Activated CD4-positive, alpha-beta T cell treated with anti-CD3 and anti-CD28 coated beads, Interleukin-2, Interleukin-4, amounts not matched to agents 100 ng/mL and 50 ng/mL, durations not matched to agents 16 hours and 8 hours (primary cell): ENCODE measurements at places on chromosomes 16 and 17.

GRCh38 chr17:9148905-9149525 is 127.7 kb downstream of the NTN1 start:
- DNase-seq = no peak

- no peak for DNase-seq
Observed at GRCh38 chr16:72837846-72838585, 209.9 kb downstream of the ZFHX3 start.

DNA sequence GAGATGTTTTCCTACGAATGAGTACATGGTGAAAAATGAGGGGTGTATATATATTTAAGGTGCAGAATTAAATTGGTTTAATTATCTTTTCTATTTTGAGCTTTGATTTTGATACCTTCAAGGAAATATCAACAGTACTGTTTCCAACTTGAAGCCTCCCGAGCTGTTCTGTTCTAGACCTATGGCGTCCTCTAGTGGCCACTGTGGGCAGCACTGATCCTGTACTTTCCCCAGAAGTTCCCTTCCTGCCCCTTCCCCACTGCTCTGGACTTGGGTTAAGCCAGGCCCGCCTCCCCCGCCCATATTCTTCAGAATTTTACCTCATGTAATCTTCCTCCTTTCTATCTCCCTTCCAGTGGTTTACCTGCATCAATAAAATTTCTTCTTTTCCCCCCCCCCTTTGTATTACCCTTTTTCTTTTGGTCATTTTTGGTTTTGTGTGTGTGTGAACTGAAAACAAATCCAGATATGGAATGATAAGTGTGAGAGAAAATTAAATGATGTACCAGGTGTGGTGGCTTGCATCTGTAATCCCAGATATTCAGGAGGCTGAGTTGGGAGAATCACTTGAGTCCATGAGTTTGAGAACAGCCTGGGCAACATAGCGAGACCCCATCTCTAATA is 1643.5 kb downstream of the TP53TG3F start:
- no peak for DNase-seq

- DNase-seq = no peak
Observed at GRCh38 chr17:9837551-9838471, 12.1 kb downstream of the GLP2R start.

DNA sequence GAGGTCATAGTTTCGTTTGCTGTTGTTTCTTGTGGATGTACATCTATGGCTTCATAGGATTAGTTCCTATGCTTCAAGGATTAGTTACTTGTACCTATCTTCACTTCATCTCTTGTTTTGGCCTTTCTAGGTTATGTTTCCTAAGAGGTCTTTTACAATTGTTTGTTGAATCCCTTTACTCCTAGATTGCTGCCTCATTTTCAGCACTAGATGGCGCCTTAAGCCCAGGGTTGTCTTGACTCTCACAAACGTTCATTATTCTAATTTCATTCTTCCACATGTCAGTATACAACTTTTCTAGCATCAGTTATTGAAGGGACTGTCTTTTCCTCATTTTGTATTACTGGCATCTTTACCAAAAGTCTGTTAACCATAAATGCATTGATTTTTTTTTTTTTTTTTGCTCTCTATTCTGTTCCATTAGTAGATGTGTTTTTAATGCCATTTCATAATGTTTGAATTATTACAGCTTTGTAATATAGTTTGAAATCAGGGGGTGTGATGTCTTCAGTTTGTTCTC is 45.0 kb upstream of the NACA2 start:
- peak; percentile 70 for DNase-seq

GRCh38 chr17:80963812-80964543 is 27.7 kb upstream of the CHMP6 start:
- DNase-seq = no peak

GRCh38 chr17:17297217-17297616 is 6.0 kb upstream of the NT5M start:
- no peak for DNase-seq

- no peak for DNase-seq
Observed at GRCh38 chr16:30085820-30086219, 5.9 kb downstream of the TBX6 start.

DNA sequence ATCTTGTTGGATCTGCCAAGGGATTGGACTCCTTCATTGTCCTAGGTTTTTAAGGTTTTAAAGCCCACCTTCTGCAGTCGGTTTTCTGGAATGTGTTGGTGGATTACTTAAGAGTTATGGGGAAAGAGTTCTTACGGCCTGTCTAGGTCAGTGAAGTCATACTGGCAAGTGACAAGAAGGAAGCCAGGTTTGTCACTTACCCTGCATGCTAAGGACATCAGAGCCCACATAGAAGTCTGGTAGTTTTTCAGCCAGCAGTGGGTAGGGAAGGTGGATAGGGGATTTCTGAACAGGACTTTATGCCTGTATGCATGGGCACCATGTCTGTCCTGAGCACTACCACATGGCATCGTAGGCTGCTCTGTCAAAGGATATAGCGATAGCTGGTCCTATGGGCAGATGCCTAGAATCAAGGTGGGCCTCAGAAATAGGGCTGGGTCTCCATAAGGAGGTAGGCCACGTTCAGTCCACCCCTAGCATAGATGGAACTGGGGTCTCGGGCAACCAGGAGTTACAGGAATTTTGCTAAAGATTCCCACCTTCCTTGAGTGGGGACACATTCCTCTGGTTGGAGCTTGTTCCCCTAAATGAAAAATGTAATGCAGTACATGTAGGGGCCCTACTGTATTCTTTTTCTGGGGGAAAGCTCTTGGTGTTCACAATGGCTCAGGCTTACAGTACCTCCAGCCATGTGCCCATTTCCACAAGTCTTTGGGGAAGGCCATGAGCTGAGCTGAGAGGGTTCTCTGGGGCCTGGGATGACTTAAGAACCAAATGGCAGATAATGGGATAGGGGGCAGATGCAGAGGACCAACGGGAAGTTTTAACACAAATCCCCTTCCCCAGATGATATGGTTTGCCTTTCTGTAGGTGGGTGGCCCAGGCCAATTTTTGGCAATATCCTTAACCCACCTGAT is 27.5 kb downstream of the TRPV2 start:
- DNase-seq = peak; percentile 24

DNA sequence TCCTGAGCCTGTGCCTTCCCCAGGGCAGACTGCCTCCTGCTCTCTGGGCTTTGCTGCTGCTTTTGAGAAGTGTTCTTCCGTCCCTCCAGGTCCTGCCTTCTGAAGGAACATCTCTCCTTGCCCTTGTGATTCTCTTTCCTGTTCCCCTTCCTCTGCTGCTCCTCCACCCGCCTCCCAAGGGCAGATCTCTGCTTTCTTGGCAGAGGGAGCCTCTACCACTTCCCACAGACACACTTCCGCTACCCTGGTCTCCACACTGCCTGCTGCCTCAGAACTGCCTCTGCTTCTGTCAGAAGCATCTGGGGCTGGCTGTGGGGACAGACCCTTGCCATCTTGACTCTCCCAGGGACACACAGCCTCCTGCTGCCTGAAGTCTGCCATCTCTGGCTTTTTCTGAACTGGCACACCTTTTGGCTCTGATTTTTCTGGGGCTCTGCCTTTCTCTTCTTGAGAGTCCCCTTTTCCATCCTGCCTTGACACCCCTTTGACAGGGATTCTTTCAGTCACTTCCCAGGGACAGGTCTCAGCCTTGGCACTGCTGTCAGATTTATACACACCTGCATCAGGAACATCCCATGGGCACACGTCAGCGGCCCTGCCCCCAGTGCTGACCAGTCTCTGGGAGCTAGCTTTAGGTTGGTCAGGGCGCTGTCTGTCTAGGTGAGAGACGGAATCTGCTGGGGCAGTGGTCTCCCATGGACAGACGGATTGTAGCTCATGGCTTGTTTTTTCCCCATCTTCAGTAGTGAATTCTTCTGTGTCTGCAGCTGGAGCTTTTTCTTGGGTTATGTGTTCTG is 16.6 kb downstream of the GPR179 start:
- no peak for DNase-seq

GRCh38 chr16:1651094-1651973 is 26.7 kb upstream of the JPT2 start:
- DNase-seq = no peak

DNA sequence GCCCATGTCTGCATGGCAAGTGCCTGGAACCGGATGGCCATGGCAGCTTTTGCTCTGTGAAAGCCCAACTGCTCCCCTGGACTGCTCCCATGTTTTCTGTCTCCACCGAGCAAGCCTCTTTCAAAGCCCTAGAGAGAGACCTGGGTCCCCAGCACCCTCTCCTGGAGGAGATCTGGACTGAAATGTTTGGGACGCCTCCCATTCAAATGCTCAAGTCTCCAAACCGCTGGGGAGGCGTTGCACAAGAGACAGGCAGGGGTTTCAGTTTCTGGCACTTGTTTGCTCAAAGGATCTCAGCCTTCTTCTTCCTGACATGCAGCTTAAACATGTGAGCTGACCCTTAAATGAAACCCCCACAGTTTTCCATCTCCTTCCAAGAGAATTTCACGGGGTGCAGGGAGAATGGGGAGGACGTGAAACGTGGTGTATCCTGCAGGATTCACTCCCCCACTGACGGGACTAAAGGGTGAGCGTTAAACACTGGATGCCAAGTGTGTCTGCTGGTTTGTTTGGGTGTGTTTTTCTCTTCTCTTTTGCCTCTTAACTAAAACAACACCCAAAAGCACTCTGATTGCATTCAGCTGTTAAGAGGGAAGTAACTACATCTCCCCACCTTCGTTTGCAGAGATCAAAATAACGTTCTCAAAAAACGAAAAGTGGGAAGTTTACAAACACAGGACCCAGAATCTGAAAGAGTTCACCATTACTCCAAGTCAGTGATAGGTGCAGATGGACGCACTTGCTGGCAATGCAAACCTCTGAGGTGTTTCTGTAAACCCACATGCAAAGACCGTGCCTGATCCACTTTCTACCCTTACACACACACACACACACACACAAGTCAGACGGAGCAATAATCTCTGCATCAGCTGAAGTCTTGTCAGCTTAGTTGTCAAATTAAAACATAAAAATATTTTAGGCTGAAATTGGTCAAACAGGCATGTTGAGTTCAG is 256.9 kb downstream of the C16orf95 start:
- no peak for DNase-seq

DNA sequence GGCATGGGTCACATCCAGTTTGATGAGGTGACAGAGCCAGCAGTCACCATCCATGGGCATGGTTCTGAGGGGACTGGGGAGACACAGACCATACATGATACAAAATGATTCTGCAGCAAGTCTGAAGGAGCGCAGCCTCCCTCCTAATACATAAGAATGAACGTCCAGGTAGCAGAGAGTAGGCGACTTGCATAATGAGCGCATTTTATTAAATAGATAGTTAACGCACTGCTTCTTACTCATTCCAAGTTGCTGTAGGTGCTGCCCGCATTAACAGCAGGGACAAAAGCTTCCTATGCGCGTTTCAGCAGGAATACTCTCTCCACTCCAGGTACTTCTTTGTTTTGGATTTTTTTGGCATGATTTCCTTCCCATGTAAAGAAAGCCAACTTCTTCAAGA is 73.8 kb downstream of the SLC5A11 start:
- DNase-seq = no peak

- DNase-seq = no peak
Observed at GRCh38 chr16:74029115-74029792, 267.4 kb upstream of the PSMD7 start.

- DNase-seq = no peak
Observed at GRCh38 chr17:1273492-1274244, 3.4 kb downstream of the BHLHA9 start.

DNA sequence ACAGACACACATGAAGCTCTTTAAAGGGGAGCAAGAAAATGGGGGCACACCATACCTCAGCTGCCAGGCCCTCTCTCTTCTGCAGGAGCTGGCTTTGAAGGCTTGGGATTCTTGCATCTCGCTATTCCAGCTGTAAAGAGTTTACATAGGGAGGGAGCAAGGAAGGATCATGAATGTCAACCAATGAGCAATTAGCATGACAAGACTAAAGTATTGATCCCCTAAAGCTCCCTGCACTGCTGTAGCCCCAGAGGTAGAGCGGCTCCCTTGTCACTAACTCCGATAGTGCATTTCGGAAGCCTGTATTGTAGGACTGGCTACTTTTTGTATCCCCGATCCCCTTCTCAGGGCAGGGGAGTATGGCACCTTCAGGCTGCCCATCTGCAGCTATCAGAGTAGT is 113.4 kb upstream of the PMFBP1 start:
- no peak for DNase-seq

DNA sequence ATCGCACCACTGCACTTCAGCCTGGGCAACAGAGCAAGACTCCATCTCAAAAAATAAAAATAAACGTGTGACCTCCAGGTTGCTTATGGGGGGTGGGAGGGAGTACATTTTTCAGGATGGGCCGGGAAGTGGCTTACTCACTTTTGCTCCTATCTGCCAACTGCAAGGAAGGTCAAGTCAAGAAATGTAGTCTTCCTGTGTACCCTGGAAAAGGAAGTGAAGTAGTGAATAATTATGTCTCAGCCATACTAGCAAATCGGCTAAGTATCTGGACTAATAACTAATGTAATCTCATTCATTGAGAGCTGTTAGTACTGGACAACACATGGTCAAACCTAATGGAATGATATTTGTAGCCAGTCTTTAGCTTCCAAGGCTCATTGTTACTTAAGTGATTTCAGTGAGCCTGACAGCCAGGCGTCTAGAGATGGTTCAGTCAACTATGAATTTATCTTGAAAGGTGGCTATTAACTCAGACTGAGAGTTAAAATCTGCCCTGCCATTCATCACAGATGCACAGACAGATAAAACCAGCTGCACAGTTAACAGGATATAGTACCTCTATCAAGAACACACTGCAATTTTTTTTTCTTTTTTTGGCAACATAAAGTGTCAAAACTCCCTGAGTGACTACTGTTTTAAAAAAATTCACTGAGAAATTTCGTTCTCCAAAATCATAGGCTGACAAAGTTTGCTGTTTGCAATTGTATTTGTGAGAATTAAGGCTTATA is 3.7 kb upstream of the TACO1 start:
- peak; percentile 54 for DNase-seq

DNA sequence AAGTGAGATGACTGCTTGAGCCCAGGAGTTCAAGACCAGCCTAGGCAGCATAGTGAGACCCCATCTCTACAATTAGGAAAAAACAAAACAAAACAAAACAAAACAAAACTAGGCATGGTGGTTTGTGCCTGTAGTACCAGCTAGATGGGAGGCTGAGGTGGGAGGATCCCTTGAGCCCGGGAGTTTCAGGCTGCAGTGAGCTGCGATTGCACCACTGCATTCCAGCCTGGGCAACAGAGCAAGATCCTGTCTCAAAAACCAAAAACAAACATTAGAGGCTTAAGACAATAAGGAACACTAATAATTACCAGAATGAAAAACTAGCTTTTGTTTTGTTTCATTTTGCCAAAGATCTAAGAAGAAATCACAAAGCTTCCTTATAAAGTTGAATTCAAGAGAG is 69.2 kb downstream of the GPRC5B start:
- DNase-seq = no peak

GRCh38 chr17:63983320-63983719 is 10.6 kb upstream of the SCN4A start:
- DNase-seq = no peak

- DNase-seq = no peak
Observed at GRCh38 chr17:42878123-42878880, 22.3 kb upstream of the G6PC1 start.
